ENCODE measurements at places on chromosomes 3 and 15.

DNA sequence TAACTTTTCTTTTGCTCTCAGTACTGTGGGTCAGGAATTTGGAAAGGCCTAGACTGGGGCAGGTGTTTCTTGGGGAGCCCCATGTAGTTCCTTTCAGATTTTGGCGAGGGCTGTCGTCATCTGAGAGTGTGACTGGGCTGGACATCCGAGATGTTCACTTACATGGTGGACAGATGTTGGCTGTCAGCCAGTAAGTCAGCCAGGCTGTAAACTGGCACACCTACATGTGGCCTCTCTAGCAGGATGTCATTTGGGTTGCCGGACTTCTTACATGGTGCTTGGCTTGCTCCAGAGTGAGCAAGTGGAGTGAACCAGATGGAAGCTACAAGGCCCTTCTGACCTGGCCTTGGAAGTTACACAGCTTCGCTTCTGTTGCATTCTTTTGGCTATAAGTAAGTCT lies 20.7 kb downstream of the TATDN2 start:
- DNase-seq, result no peak

DNA sequence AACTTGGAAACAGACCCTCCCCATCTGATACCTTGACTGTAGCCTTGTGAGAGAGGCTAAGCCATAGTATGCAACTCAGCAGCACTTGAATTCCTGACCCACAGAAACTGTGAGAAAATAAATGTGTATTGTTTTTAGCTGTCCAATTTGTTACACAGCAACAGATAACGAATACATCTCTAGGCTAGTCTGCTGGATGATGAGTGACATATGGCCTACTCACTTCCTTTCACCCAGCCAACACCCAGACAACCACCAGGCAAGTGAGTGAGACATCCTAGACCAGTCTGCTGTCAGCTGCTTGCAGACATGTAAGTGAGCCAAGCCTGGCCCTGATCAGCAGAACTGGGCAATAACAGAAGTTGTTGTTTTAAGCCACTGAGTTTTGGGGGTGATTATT lies 19.2 kb upstream of the SMAD6 start:
- no peak for DNase-seq

DNA sequence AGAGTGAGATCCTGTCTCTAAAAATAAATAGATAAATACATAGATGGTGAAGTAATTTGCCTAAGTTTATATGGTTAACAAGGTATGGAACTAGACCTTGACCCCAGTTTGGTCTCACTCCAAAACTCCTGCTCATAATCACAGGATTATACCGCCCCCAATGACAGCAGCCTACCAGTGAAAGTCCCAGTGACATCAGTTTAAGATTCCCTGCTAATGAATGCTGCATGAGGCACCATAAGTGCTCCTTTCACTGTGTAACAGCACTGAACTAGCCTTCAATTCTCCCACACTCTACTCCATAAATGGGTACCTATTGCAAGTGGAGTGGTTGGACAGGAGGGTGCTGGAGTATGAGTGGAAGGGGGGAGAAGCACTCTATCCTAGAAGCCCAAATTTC lies 23.7 kb upstream of the THSD4 start:
- DNase-seq, result no peak

- no peak for DNase-seq
Measured at GRCh38 chr3:132682201-132682600, 22.1 kb downstream of the UBA5 start.

DNA sequence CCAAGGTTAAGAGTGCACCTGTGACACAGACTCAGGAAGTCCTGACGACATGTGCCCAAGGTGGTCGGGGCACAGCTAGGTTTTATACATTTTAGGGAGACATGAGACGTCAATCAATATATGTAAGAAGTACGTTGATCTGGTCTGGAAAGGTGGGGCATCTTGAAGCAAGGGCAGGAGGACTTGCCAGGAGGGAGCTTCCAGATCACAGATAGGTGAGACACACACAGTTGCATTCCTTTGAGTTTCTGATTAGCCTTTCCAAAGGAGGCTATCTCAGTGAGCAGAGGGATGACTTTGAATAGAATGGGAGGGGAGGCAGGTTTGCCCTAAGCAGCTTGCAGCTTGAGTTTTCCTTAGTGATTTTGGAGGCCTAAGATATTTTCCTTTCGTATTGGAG lies 257.4 kb downstream of the CGGBP1 start:
- DNase-seq, result no peak

GRCh38 chr15:56468401-56468800 lies 3.5 kb upstream of the MNS1 start:
- DNase-seq, result no peak

- no peak for DNase-seq
Measured at GRCh38 chr3:30685267-30685667, 78.9 kb downstream of the TGFBR2 start.
